ENCODE measurements at places on chromosomes 16 and 17.

- DNase-seq: no peak
These were observed 24.4 kb downstream of the METTL16 start for GRCh38 chr17:2487306-2487705.

GRCh38 chr17:223723-224471, 42.4 kb upstream of the DOC2B start:
- no peak for DNase-seq

- DNase-seq: no peak
These were observed 190.9 kb upstream of the CACNG5 start for GRCh38 chr17:66643815-66644710.

DNA sequence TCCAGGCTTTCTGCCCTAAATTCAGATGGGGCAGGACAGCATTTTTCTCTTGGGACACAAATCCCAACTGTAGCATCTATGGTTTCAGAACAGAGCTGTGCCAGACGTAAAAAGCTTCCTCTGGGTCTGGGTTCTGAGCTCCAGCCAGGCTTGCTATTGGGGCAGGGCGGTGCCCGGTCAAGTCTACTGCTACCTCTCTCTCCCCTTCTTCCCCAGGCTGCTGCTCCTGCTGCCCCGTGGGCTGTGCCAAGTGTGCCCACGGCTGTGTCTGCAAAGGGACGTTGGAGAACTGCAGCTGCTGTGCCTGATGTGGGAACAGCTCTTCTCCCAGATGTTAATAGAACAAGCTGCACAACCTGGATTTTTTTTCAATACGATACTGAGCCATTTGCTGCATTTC, 1.1 kb downstream of the MT1M start:
- no peak for DNase-seq

- no peak for DNase-seq
These were observed 8.0 kb downstream of the RNF157 start for GRCh38 chr17:76232342-76232741.

GRCh38 chr17:30433514-30433913, 43.7 kb upstream of the GOSR1 start:
- peak; percentile 51 for DNase-seq

GRCh38 chr17:47687328-47687690, 6.7 kb upstream of the TBKBP1 start:
- no peak for DNase-seq

- no peak for DNase-seq
These were observed 1.5 kb downstream of the KRTAP16-1 start for GRCh38 chr17:41307647-41308046.

DNA sequence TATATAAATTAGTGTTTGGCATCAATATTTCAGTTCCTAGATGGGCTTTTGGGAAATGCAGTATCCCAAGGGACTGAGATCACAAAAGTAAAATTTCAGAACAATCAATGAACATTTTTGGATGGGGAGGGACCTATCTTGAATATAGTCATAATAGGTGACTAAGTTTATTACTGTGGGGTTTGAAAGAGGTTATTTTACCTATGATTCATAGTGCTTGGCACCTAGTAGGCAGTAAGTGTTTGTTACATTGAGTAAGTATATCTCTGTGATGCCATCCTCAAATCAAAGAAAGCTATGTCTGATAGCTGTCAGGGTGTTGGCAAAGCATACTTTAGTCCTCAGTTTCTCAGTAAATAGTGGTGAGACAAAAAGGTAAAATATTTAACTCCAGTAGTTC, 36.9 kb downstream of the ZNF207 start:
- DNase-seq: no peak

GRCh38 chr17:11535231-11535630, 63.0 kb upstream of the DNAH9 start:
- DNase-seq: no peak

DNA sequence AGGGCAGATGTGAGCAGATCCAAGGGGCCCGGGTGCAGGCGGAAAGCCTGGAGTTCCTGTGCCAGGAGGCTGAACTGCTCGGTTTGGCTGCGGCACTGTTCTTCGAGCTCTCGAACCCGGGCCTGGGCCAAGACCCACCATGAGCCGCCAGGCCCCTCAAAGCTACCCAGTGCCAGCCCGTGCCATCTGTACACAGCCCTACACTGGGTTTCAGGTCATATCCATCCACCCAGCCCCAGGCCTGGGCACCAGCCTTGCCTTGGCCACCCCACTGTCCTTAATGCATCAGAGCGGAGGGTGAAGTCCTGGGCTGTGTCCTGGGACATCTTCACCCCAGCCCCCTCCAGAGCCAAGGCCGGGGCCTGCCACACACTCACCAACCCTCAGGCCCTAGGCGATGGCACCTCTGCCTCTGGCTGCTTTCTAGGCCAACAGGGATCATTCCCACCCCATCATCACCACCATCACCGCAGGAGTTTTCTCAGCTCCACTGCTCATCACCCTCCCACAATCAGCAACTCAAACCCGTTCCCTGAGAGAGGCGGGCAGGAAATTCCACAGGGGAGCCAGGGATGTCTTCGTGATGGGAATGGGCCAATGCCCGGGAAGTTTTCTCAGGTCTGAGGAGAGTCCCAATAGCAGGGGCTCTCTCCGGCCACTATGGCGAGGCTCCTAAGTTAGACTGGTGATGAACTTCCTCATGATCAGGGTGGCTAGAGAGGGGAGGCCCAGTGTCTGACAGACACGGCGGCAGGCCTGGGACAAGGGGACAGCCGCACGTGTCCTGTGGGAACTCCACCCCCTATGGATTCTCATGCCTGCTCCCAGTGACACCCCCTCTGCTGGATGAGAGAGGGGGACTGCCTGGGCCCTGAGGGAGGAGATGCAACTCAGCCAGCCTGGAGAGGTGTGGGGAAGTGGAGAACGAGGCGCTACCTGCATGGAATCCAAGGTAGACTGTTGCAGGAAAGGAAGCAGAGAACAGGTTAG, 9.1 kb downstream of the TSPOAP1 start:
- DNase-seq: no peak

GRCh38 chr16:1475552-1476114, 805 bp upstream of the CLCN7 start:
- DNase-seq: no peak

DNA sequence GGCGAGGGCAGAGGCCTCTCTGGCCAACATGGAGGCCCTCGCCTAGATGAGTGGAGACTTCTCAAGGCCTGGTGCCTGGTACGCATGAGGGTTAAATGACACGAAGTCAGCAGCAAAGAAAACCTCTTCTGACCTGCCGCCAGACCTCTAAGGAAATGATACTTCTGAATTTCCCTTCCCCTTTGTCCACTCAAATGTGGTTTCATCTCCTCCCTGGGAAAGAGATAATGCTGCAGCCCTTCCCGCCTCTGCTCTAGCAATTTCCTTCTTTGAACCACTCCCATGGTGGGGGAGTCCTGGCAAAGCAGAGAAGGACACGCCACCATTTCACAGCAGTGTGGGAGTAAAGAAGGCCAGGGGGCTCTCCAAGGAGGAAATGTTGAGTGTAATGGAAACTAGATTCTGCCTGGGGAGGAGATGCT, 65.7 kb upstream of the BCAR1 start:
- no peak for DNase-seq

- DNase-seq: no peak
These were observed 8.3 kb downstream of the C1QTNF1 start for GRCh38 chr17:79031996-79032875.

GRCh38 chr16:27169511-27170071, 33.7 kb upstream of the KDM8 start:
- no peak for DNase-seq

- no peak for DNase-seq
These were observed 3.2 kb downstream of the UBALD1 start for GRCh38 chr16:4611337-4612021.

- DNase-seq: no peak
These were observed 120.9 kb upstream of the HS3ST2 start for GRCh38 chr16:22692916-22693637.

- no peak for DNase-seq
These were observed 6.3 kb upstream of the MMP28 start for GRCh38 chr17:35801583-35802224.

GRCh38 chr17:40115101-40115436, 6.7 kb upstream of the MSL1 start:
- DNase-seq: no peak

- no peak for DNase-seq
These were observed 11.1 kb downstream of the CANT1 start for GRCh38 chr17:78998311-78999055.

GRCh38 chr17:42846594-42847280, 2.4 kb downstream of the AOC2 start:
- DNase-seq: no peak

DNA sequence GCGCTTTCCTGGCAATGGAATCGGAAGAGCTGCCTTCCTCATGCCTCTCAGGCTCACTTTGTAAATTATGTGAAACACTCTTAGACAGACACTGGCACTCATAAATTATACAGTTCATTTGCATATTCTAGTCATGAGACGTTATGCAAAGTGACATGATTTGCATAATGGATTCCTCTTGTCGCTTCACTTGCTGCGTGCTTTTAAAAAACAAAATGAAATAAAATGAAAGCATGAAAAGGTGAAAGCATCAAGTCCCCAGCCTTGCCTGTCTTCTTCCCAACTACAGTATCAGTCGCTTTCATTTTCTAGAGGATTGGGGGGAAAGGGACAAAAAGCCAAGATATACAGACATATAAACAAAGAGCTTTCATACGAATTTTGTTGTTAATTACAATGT, 252.8 kb upstream of the PMFBP1 start:
- DNase-seq: no peak

DNA sequence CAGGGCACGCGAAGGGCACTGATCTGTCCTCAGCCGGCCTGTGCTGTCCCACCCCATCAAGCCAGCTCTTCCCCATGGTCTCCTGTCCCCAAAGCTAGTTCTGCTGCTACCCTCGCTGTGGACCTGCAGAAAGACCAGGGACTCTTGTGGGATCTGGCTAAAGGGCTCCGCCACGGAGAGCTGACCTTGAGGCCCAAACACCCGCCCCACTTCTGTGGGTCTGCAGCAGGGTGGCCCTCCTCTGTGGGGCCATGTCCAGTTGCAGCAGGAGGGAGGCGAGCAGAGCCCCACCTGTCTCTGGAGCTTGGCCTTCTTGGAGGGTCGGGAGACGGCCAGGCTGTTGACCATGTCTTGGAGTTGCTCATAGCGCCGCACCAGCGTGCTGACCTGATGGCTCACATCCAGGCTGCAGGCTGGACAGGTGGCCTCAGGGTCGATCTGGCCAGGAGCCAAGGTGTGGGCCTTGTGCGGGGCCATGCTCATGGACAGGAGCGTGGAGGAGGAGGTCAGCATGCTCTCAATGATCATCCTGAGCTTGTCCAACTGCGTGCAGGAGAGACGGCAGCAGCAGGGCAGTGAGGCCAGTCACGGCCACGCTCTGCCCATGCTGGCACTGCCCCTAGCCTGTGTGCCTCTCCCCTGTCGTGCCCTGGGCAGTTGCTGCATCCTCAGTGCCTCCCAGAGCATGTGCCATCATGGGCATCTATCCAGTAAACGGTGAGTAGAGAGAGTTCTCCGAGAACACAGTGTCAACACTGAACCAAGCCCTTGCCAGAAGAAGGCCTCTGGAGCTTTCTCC, 16.6 kb downstream of the UBALD2 start:
- DNase-seq: no peak

- no peak for DNase-seq
These were observed 102.2 kb downstream of the TRIM37 start for GRCh38 chr17:59004338-59005111.

DNA sequence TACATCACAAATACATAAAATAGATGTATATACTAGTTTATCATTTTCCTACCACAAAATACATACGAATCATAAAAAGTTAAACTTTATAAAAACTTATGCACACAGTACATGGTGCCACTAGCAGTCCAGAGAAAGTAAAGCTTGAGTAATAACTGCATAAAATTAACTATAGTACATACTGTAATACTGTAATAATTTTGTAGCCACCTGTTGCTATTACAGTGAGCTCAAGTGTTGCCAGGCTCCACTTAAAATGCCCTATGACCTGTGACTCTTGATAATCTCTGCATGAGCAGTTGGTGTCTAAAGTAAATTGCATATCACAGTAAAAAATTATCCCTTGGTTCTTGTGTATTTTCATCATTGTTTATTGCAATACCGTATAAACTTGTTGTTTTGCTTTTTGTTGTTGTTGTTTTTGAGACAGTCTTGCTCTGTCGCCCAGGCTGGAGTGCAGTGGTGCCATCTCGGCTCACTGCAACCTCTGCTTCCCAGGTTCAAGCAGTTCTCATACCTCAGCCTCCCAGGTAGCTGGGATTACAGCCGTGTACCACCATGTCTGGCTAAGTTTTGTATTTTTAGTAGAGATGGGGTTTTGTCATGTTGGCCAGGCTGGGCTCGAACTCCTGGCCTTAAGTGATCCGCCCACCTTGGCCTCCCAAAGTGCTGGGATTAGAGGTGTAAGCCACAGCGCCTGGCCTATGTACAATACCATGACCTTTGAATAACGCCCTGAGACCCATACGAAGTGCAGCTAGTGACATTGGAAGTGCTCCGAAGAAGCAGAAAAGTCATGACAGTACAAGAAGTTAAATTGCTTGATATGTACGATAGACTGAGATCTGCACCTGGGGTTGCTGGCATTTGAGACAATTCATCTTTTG, 6.6 kb downstream of the LUC7L3 start:
- no peak for DNase-seq

- DNase-seq: no peak
These were observed 42.2 kb downstream of the WDR45B start for GRCh38 chr17:82605939-82606600.

- DNase-seq: no peak
These were observed 84.4 kb downstream of the RPGRIP1L start for GRCh38 chr16:53619235-53619634.

DNA sequence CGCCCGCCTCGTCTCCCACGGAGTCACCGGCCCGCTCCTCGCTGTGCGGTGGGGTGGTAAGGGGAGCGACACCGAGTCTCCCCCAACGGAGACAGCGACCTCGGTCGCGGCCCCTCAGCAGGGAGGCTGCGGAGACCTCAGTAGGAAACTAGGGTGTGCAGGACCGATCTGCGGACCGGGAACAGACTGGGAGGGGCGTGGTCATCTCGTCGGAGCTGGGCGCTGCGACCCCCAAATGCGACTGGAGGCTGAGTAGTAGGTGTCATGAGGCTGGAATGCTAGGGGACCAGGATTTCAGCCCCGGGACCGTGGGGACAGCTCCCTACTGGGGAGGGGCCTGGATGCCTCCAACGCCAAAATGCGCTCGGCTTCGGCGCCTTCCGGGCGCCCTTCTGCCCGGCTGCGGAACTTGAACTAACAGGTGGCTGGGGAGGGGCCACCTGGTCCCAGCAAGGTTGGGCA, 1.3 kb downstream of the CACNG4 start:
- no peak for DNase-seq

- no peak for DNase-seq
These were observed 30.1 kb upstream of the BAHCC1 start for GRCh38 chr17:81365148-81365600.

DNA sequence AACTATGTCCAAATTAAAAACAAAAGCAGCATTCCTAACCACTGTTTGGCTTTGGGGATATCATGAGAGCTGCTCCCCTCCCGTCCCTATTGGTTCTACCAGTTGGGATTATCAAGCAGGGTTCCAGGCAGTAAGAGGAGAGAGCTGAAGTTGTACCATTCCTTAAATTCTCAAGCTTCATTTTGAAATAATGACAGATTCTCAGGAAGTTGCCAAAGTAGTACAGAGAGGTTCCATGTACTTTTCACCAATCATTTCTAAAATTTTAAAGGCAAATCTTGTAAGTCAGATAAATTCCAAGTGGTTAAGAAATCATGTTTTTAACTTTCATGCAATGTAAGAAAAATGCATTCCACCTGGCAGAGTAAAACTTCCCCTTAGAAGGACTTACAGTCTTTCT, 36.9 kb downstream of the TEX2 start:
- DNase-seq: no peak

- no peak for DNase-seq
These were observed 11.6 kb downstream of the HBQ1 start for GRCh38 chr16:191831-192230.

All from epithelial cell of proximal tubule (primary cell).